ENCODE measurements at places on chromosomes 12 and 14.

DNA sequence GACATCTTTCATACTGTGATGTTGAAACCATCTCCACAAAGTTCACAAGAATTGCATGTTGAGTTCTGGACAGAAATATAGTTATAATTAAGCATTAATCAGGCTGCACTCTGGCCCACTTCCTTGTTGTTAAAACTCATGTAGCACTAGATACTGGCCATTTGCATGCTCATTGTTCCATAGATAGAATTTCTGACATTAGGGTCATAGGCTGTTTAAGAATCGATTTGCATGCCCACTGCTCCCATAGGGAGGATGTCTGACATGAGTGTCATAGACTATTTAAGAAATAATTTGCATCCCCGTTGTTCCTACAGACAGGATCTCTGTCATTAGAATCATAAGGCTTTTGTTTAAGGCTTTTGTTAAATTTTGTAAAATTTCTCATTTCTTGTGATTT is 50.2 kb downstream of the MYF5 start:
- no peak for DNase-seq

- no peak for DNase-seq
These were observed 19.1 kb upstream of the SLC38A2 start for GRCh38 chr12:46391630-46392029.

DNA sequence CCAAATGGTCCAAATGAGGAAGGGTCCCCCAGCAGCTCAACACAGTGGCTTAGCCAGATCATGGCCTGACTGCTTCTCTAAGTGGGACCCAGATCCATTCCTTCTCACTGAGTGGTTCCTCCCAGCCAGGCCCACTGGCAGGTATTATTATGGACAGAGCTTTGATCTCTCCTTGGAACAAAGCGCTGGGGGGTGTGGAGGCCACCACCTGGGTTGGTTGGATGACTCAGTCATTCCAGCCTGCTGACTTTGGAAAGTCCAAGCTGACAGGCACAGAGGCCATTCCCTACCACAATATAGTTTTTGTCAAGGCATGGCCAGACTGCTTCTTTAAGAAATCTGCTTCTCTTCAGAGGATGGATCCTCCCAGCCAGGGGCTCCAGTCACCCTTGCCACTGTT is 341.1 kb downstream of the BTG1 start:
- DNase-seq: no peak

GRCh38 chr12:68557011-68557730 is 53.5 kb upstream of the RAP1B start:
- no peak for DNase-seq

DNA sequence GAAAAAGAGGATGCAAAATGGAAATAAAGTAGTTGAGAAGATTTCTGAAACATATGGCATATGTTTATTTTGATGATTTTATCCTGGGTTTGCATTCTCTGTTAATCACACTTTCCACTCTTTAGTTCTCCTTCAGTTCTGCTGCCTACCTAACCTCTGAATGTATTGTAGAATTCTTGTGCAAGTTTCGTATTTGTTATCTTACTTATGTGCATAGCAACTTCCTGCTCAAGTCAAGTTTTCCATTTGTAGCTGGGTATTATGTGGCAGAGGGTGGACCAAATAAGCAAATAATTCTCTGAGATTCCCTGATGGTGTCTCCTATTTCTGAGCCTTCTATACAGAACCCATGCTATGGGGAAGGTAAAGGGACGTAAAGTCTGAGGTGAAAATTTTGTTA is 381.6 kb downstream of the FOXG1 start:
- DNase-seq: no peak

GRCh38 chr14:71585361-71585760 is 346.9 kb upstream of the RGS6 start:
- DNase-seq: no peak

DNA sequence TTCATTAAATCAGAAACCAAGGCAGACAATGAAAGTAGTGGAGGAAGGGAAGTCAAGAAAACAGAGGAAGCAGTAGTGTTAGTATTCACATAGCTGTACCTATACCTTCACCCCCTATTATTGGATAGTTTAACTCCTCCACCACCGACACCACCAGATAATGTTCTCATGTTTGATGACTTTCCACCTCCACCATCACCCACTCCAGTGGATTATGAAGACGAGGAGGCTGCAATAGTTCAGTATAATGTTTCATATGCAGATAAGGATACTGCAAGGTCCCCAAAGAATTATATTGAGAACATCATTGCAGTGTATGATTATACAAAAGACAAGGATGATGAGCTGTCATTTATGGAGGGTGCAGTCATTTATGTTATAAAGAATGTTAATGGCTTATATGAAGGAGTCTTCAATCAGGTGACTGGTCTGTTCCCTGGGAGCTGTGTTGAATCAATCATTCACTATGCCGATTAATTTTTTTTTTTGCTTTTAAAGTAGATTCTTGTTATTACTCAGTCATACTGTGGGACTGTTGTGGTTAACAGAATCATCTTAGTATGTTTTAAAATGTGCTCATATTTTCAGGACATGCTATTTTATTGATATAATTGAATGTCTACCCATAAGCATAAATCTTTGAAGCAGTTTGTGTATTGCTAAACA is 32.2 kb upstream of the KTN1 start:
- no peak for DNase-seq

DNA sequence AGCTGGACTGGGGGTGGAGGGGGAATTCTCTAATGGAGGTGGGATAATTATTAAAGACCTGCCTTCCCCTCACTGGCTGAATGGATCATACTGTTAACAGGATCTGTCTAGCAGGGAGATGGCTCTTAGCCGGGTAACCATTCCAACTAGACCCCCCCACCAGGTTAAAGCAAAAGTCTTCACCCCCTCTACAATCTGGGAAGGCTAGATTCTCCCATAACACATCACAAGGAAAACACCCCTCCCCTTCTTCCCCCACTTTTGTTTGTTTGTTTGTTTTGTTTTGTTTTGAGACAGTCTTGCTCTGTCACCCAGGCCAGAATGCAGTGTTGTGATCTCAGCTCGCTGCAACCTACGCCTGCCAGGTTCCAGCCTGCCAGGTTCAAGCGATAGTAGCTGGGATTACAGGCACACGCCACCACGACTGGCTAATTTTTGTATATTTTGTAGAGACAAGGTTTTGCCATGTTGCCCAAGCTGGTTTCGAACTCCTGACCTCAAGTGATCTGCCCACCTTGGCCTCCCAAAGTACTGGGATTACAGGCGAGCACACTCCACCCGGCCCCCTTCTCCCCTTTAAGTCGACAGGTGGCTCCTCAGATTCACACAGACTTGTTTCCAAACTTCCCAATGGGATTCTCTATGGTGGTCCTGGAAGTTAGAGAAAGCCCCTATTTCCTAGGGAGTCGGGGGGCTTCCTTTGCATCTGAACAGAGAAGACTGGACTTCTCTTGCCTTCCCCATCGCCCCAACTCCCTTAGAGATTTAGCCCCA is 3.5 kb upstream of the BAZ2A start:
- no peak for DNase-seq

GRCh38 chr14:35940291-35940690 is 114.2 kb downstream of the BRMS1L start:
- no peak for DNase-seq

Measured in GDM1 (cell line).